Fibroblast of skin of right biceps (primary cell): ENCODE measurements at places on chromosomes 1 and 21.

DNA sequence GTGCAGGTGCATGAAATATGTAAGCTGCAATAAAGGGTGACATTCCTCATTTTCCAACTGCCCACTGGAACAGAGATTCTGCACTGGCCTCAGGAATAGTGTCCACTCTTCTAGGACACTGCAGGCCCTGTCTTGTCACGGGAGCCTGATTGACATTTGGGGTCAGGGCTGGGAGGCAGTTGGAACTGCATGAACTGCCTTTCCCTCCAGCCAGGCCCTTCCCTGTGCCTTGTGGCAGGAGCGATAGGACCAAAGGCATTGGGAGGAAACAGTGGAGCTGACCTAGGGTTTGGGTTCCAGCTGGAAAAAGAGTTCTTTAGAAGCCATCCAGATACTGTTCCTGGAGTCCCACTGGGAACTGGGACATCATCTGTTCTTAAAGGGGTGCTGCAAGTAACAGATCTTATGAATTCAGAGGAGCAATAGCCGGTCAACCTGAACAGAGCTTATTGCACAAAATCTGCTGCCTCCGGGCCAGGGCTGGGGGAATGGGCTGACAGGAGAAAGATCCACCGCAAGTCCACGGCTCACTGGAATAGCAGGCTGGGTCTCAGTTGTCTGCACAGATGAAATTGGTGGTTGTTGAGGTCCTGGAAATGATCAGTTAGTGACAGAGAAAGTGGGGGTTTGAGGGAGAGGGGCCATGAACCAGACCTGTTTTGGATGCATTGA lies 451.7 kb downstream of the CAMTA1 start:
- no peak for DNase-seq

- DNase-seq: no peak
Measured at GRCh38 chr1:188877668-188878067, 1600.0 kb downstream of the BRINP3 start.

DNA sequence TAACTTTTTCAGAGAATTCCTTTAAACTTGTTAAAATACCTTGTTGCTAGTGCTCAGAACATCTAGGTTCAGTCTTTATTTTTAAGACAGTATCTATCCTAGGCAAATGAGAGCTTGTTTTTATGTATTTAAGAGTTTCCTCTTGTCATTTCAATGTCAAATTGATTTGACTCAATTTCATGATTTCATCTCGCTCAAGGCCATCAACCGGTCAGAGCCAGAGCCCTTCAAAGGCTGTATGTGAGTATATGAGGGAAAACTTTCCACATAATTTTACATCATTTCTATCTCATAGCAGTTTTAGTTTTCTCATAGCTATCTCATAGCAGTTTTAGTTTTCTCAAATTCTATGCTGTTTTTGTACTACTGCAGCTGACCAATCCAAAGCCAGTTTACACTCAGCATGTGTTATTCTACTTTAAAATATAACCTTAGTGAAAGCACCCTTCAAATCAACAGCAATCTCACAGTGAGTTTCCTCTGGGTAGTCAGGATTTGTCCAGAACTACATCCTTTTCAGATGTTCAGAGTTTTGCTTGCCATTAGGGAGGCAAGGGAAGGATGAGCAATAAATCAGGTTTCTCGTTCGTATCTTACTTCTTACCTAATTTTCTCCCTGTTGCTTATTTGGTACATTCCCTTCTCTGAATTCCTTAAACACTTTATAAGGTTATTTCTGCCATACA lies 12.7 kb downstream of the HNRNPU start:
- no peak for DNase-seq

DNA sequence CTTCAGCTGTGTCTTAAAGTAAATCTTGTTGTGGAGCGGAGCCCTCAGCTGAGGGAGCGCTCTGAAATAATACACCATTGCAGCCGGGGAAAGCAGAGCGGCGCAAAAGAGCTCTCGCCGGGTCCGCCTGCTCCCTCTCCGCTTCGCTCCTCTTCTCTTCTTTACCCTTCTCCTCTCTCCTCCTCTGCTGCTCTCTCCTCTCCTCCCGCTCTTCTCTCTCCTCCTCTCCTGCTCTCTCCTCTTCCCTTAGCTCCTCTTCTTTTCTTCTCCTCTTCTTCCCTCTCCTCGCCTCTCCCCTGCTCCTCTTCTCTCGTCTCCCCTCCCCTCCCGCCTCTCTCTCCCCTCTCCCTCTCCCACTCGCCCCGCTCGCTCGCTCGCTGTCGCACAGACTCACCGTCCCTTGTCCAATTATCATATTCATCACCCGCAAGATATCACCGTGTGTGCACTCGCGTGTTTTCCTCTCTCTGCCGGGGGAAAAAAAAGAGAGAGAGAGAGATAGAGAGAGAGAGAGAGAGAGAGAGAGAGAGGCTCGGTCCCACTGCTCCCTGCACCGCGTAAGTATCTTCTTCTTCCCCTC lies at the start of gene PROX1:
Gene PROX1 (plus strand): TSS at position 47 of the 580 bp plus-strand sequence. CDS start 8,563 bp downstream, outside the sequence.
- peak; percentile 89 for DNase-seq

DNA sequence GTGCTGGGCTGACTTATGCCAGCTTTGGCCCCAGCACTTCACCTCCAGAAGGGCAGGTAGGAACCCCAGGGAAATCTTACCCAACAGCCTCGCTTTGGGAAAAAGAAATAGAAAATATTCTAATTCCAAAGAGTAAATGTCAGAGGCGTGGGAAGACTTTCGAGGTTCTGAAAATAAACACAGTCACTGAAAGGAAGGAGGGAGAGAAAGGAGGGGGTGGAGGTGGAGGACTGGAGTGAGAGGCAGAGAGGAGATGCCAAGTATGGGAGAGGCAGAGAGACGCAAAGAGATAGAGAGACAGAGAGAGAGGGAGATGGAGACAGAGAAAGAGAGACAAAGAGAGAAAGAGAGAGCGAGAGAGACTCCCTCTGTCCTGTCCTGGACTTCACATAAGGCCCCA lies 395.0 kb downstream of the PTPRU start:
- DNase-seq: no peak

DNA sequence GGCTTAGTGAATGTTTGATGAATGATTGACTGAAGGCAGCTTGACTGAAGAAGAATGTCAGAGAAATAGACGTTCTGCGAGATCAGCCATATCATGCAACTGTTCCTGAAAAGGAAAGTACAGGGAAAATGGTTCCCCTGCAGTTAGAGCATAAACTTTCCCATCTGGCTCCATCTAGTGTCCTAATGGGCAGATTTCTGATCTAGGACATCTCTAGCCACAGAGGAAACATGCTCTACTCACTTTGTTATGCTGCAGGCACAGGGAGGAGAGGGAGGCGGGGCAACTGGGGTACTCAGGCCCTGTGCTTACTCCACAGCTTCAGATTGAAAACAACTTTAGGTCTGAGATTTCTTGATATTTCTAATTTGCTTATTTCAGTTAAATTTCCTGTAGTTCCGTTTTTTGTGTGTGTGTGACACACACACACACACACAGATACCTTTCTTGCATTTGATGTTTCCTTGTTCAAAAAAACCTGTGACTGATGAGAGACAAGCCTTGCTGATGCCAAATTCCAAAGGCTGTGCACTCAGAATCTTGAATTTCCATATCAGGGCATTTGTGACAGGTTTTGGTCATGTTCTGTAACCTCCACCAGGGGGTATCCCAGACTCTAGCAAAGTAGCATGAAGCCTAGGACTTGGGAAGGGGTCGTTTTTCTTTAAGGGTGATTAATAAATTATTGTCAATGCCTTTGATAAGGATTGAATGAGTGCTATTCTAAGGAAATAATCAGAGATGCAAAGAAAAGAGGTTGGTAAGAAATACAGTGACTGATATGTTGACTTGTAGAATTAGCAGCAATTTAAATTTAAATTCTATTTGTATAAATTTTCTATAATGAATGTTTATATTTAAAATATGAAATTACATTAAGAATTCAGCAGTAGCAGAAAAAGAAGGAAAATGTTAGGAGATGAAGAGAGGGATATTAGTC lies 139.7 kb upstream of the BEND5 start:
- DNase-seq: peak; percentile 85

GRCh38 chr1:64891448-64891825 lies 74.9 kb downstream of the JAK1 start:
- peak; percentile 50 for DNase-seq

DNA sequence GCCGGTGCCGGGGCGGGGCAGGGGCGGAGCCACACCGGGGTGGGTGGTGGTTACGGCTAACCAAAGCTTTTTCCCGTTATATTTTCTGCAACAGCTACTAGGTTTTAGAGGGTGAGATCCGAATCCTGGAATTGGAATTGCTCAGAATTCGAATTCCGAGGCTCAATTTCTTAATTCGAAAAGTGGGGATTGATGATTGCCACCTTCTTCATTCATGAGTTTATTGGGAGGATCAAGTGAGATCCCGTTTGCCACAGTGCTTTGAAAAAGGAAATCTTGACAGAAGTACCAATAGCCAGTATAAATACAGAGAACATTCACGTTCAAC lies 207 bp upstream of the SVBP start:
- no peak for DNase-seq

- peak; percentile 3 for DNase-seq
Measured at GRCh38 chr21:14046401-14046800, 164.4 kb downstream of the LIPI start.

DNA sequence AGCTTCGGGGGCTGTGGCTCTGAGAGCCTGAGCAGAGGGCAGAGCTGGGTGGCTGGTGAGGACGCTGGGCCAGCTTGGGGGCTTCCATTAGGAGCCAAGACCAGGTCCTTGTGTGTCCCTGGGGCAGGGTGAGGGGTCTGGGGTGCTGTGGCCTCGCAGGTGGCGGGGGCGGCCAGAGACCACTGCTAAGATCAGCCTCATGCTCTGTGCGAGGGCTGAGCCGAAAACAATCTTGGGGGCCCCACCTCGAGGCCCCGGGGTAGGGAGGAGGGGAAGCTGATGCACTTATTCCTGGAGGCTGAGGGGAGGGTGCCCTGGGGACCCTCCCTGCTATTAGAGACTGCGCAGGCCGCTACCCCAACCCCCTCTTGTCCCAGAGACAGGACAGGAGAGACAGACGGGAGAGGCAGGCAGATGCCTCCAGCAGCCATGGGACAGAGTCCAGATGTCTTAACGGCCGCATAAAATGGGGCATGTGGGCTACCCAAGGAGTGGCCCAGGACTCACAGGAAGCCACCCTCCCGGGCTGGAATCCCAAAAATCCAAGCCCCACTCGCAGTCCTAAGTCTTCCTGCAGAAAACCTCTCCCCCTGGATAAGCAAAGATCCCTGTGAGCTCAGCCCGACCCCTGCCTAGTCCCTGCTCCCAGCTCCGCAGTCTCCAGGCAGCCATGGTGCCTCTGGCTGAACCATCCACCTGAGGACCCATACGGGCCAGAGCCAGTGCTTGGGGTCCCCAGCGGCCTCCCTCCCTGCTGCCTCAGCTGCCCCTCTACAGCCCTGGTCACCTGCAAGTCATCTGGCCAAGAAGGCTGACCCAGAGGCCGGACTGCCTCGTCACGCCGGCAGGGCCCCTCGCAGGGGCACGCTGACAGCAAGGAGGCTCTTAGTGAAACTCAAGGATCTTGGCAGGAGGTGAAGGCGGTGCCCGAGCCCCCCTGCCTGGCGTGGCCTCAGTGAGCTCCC lies 43.6 kb upstream of the COL18A1 start:
- DNase-seq: peak; percentile 29

- DNase-seq: peak; percentile 48
Measured at GRCh38 chr1:209652873-209653401, 712 bp upstream of the LAMB3 start.

GRCh38 chr1:43824795-43825194 lies 108.8 kb upstream of the ARTN start:
- no peak for DNase-seq

DNA sequence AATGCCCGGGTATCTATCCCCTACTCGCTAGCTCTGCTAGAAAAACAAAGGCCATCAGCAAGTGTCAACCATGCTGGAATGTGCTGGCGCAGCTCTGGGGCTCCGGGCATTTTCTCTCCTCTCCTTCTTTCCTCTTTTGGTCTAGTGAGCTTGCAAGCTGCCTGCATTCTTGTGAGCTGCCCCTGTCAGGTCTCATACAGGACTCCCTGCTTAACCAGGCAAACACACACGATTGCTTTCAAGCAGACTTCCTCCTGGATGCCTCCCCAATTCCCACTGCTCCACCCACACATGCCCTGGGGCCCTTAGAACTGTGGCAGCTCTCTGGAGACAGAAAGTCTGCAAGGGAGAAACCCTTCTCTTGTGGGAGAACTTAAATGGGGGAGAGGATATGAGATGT lies 35.7 kb upstream of the SUCO start:
- DNase-seq: peak; percentile 23

DNA sequence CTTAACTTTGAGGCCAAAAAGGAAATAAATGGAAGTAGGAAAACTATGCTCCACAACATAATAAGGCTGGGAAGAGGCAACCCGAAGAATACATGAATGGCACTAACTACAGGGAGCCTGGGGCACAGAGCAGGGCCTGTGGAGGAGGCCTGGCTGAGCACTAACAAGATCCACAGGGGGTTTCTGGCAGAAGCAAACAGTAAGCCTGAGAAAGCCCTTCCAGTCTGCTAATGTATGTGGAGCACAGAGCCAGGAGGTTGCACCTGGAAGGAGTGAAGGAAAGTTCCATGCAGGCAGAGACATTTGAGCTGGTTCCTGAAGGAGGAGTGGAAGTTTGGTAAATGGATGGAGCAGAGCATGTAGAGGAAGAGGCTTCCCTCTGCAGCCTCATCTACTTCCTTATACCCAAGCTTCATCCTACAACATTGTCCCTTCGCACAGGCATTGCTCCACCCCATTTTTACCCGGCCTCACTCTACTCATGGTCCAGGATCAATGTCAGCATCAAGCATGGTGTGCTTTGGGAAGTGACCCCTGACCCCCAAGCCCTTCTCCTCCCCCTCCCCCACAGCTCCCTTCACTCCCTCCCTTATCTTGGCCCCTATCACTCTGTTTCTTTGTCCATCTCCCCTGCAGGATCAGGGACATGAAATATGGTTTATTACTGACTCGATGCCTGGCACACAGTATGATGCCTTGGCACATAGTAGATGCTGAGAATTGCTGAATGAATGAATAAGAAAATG lies 23.3 kb downstream of the SHISA4 start:
- DNase-seq: no peak

- peak; percentile 74 for DNase-seq
Measured at GRCh38 chr1:64744492-64745180, at the start of gene RAVER2. TSS of gene RAVER2 (plus strand) at chr1:64745075. CDS start at chr1:64745173, 98 bp downstream.

DNA sequence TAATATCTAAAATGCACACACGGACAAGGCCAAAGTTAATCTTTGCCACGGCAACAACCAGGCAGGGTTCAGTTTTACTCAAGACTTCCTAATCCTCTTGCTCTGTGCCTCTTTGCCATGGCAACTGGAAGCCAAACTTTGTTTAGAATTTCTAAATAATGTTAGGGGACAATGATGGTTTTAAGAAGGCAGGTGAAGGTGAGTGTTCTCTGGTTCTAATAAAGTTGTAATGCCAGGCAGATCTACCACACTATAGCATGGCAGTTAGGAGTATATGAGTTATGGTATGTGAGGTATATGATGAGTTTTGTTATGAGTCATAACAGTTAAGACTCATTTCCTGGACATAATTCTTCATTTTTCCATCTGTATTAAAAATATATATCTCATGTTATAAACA lies 2.7 kb downstream of the PTPRC start:
- peak; percentile 59 for DNase-seq

- no peak for DNase-seq
Measured at GRCh38 chr1:90607736-90608135, 109.4 kb downstream of the BARHL2 start.

- no peak for DNase-seq
Measured at GRCh38 chr1:94515296-94515947, 26.1 kb downstream of the F3 start.

- no peak for DNase-seq
Measured at GRCh38 chr1:92441697-92442342, 44.9 kb downstream of the GFI1 start.

GRCh38 chr1:44740179-44740617 lies 561 bp downstream of the KIF2C start:
- DNase-seq: no peak
